T-helper 17 cell (primary cell): ENCODE measurements at places on chromosomes 13 and 19. TPM values are rescaled to one million over a fixed set of nuclear protein-coding genes. Genes with fewer than 3 reads are reported as not detected.

ZIM2 gene
- not detected for total RNA-seq

CYP4F12 gene
- total RNA-seq = 1.9 TPM

FSD1 gene
- 1.5 TPM for total RNA-seq

ZNF331 gene
- total RNA-seq = 179 TPM

SUGP2 gene
- total RNA-seq = 127 TPM

TMIGD2 gene
- 7.9 TPM for total RNA-seq

DNA sequence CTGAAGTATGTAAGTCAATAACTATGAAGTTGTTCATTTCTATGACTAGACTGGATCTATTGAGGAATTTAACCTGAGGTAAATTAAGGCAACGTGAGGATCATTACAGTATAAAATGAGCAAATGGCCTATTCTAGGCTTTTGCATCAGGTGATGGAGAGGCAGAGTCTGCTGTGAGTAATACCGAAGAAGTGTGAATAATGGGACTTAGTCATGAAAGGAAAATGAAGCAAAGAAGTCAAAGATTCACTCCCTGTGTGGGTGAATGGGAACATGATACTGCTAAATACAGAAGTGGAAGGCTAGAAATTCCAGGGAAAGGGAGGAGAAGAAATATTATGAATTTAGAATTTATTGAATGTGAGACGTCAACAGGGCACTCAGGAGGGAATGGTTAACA is 774.1 kb downstream of the LIG4 start:
- no peak for DNase-seq

- DNase-seq = no peak
Observed at GRCh38 chr19:1235625-1236538, 1.9 kb downstream of the CBARP start.

- DNase-seq = no peak
Observed at GRCh38 chr19:32068793-32069192, 276.6 kb upstream of the ZNF507 start.

- DNase-seq = no peak
Observed at GRCh38 chr13:33775339-33776108, 42.4 kb upstream of the RFC3 start.

DNA sequence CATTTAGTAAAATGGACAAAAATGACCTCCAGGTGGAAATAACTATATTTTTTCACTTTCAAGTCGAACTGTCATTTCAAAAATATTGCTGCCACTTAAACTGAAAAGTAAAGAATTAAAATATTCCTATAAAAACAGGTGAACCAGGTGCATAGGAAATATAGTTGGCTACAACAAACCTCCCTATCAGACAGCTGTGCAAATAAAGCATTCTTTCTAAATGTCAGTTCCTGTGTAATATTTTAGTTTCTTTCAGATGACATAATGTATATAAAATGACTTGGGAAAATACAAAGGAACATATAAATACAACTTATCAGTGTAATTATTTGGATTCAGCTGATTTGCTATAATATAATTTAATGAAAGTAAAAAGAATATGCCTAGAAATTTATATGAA is 403.5 kb upstream of the GPC6 start:
- no peak for DNase-seq

- DNase-seq = no peak
Observed at GRCh38 chr13:73074014-73074413, 15.2 kb downstream of the KLF5 start.

- DNase-seq = no peak
Observed at GRCh38 chr19:16825312-16826052, 3.7 kb upstream of the SIN3B start.

DNA sequence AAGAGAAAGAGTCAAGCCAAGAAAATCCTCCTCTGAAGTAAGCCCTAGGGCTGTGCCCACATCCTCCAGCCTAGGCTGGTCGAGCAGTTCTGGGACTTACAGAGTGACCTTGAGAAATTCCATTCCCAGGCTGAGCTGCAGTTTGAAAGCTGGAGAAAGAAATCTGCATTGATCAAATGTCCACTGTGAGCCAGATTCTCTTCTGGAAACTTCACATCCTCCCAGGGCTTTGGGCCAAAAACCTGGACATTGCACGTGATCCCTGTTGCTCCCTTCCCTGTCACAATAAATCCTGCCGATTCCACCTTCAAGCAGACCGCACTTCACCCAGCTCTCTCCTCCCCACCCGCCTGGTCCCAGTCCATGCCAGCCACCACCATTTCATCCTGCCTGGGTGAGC is 15.7 kb downstream of the TMEM143 start:
- DNase-seq = no peak

DNA sequence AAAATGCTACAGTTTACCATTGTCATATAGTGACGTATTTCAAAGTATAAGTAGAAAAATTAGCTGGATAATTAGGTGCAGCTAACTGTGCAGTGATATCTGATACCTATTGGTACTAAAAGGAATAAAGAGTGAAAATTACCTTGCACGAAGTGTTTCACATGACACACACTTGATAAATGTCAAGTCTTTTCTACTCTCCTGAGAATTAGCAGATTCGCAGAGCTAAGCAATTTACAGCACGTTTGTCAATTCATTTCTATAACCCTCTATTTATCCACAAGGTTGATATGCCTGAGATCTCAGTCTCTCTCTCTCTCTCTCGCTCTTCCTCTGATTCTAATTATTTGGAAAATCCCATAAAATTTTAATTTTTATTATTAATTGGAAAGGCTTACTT is 1109.0 kb downstream of the EFNB2 start:
- DNase-seq = no peak

DNA sequence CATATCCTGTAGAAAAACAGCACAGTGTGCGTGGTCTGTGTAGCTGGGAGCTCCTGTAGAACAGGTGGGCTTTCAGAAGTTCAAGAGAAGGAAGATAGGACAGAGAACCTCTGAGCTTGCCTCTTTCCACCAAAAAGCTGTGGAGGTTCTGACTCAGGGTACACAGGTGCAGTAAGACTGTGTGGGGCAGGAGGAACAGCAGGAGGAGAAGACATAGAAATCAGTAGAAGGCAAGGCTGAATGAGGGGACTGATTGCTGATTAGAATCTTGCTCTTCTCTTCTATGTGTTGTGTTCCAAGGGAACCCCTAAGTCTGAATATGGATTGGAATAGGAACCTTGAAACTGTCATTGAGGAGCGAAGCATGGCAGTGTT is 122.7 kb downstream of the AKAP11 start:
- DNase-seq = no peak

DNA sequence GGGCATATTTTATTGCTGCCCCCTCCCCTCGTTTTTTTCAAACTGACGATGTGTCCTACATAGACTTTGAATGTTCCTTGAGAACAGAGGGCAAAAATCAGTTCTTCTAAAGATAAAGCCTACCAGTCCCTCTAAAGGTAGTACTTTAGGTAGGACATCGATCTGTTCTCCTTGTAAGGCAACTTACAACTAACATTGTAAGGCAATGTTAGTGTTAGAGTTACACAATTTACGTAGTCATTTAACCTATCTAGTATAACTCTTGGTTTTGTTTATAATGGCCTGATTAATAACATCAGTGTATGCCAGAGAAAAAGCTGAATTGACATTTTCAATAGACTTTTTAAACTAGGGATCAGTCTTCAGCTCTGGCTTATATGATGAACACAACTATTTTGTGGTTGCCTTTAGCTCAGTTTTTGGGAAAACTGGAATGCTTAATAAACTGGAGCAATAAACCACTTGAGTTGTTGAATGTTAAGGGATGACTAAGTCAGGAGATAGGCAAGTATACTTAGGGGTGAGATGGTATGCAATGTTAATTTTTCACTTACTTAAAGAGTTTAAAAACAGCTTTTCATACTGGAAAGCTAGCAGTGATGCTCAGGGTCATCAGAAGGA is 2.2 kb downstream of the NDFIP2 start:
- DNase-seq = no peak

DNA sequence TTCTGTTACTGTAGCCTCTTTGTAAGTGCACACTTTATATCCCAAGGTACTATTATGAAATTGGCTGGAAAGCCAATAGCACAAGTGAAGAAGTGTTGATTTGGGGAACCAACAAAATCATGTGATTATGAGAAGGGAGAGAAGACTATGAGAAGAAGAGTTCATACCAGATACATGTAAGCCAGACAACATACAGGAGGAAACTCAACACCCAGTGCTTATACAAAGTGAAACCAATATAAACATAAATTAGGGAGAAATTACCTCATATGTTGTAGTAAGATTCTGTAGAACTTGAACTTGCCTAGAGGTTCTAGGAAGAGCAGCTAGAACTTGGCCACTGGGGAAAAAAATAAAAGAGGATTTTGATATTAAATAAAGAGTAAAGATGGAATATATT is 17.4 kb downstream of the CPB2 start:
- DNase-seq = no peak

DNA sequence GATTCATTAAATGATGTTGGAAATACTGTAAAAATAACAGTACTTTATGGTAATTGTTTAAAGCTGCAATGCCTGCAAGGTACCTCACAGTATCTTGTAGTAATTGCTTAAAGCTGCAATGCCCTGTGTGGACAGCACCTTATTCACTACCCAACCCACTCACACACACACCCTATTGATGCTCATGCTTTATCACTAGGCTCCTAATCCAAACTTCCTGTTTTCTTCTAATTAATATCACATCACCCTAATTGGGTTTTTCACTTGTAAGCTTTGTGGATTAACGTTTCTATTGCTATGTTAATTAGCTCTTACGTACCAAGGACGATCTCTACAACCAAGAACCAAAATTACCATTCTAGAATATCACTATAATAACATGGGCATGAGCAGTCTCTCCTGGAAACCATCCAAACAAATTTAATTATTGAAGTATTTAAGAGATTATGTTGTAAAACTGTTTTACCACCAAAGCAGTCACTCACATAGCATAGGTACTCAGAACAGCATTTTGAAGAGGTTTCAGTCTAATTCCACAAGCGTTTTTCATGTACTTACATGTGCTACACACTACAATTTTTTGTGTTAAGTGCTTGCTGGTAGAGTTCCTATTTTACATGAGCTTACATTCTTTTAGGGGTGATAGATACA is 303.8 kb downstream of the PCDH9 start:
- DNase-seq = no peak
